ENCODE measurements at places on chromosomes 6 and 20.

DNA sequence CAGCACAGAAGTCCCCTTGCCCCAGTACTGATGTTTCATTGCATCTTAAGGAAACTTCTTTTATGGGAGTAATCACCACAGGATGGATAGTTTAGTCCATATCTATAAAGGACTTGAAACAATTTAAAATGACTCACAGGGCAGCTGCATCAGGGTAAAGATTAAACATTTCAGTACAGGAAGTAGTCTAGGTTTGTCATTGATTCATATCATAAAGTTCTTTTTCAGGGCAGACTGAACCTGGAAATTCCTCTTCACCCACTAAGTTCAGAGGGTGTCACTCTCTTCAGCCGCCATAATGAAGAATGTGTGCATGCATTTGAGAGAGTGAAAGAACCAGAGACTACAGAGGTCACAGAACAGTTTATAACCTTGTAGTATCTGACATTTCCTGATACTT is 296.3 kb upstream of the JAG1 start:
- DNase-seq: no peak

GRCh38 chr6:8674126-8674525 is 238.8 kb upstream of the SLC35B3 start:
- DNase-seq: no peak

GRCh38 chr6:55255113-55255512 is 72.2 kb upstream of the GFRAL start:
- DNase-seq: no peak

GRCh38 chr6:44064089-44064947 is 62.9 kb downstream of the MRPL14 start:
- no peak for DNase-seq

DNA sequence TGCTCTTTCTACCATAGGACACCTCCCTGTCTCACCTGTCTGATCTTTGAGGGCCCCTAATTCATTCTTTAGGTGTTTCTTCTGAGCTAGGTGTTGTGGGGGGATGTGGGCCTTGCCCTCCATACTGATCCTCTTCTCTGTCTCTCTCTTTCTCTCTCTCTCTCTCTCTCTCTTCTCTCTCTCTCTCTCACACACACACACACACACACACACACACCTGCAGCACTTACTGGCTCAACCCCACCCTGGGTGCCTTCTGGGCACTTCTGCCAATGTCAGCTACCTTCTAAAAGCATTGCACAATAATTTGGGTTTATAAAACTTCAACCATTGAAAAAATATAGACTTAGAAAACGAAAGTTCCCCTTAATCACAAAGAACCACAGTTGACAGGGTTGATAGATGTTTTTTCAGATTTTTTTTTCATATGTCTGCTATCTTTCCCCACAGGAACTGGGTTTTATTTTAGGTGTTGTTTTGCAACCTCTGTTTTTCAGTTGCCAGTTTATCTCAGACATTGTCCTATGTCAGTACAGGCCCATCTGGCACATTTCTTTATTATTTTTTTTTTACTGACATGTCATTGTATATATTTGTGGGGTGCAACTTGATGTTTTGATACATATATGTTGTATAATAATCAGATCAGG is 28.1 kb downstream of the PKIG start:
- DNase-seq: no peak

- no peak for DNase-seq
Measured at GRCh38 chr20:8187740-8188139, 55.7 kb downstream of the PLCB1 start.

- no peak for DNase-seq
Measured at GRCh38 chr6:39685489-39685826, 39.8 kb downstream of the KIF6 start.

DNA sequence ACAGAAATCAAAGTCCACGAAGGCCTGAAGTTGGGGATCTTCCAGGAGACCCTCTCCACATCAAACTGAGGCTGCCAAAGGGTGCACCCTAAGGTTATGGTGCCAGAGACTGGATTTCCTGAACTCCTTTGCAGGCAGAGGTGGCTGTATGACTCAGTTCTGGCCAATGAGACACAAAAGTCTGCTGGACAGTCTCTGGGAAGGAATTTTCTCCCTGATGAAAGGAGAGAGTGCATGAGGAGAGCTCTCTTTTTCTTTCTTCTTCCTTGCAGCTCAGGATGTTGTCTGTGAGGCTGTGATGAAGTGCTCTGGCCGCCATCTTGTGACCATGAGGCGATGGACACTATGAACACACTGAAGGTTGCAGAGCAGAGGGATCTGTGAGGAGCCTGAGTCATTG is 85.2 kb downstream of the MDGA1 start:
- no peak for DNase-seq

DNA sequence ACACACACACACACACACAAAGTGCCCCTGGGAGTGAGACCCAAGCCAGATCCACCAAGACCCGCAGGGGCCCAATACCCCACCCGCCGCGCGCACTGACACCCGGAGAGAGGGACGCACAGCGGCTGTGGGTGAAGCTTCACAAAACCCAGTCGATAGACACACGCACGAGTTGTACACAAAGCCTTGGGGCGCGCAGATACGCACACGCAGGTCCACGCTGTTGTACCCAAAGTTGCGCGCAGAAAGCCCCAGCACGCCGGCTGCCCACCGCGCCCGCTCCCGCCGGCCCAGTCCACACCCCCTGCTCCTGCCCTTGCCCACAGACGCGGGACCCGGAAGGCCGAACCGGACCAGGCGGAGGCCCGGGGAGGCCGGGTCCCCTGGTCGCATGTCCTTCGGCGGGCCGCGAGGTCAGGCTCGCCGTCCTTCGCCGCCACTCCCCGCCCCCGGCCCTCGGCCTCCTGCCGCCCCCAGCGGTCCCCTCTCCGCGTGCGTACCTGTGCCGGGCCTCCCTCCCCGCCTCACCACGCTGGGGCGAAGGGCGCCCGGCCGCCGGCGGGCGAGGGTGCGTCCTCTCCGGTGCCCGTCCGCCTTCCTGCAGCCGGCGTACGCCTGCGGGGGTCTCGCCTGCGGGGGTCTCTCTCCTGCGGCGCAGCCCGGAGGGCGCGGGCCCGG is at the start of gene TMEM74B:
TSS of gene TMEM74B (minus strand) at position 344 of the 678 bp plus-strand sequence. CDS start 1,180 bp downstream, outside the sequence.
- DNase-seq: no peak

DNA sequence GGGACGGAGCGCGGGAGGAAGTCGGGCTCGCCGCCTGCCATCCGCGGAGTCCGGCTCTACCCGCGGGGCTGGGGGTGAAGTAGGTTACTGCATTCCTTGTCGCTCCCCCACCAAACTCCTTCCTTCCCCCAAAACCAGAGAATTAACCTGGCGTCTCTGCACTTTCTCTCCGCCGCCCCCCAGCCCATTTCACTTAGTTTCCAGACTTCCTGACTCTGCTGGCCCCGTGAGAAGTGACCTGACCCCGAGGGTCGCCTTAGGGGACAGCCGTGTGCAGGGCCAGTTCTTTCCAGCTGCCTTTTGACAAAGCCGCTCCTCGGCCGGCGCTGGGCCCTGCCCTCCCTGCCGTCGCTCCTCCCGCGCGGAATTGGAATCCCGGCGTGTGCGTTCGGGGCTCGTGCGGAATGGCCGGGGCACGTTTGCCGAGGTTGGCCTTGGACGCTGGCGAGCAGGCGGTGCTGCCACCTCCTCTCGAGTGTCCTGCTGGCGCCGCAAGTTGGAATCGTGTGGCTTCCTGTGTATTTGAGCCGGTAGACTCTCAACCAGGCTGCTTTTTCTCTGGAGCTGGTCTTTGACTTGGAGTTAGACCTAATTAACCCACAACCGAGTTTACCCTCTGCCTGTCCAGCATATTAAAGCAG is 650 bp downstream of the DCBLD1 start:
- DNase-seq: peak; percentile 86

DNA sequence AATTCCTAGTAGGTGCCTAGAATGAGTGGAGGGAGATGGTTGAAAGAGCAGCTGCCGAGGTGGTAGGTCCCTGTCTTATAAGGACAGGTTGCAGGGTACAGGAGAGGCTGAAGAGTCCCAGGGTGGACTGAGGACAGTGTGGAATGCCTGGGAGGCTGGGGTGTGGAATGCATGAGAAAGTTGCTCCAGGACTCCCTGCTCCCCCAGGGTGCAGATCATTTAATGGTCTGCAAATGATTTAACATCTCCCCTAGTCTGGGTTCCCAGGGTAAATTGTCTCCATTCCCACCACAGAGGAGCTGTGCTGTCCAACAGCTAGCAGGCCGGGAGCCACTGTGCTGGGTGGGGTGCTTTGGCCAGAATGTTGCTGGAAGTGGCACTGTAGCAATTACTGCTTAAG is 76.0 kb downstream of the CD83 start:
- no peak for DNase-seq

- no peak for DNase-seq
Measured at GRCh38 chr20:53963635-53964034, 106.8 kb downstream of the BCAS1 start.

GRCh38 chr20:51862796-51863195 is 60.5 kb upstream of the SALL4 start:
- no peak for DNase-seq

DNA sequence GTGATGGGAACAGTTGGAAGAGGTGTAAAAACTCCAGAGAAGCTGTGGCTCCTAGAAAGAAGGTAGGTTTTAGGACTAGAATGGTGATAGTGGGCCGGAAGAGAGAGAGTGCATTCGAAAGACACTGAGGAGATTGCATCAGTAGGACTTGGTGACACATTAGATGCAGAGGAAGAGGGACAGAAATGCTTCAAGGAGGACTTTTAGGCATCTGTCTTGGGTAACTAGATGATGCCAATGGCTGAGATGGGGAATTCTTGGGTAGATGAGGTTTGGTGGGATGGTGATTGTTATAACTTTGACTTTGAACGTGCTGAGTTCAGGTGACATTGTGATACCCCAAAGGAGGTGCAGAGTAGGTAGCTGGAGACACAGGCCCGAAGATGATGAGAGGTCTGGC is 196.5 kb downstream of the GMPR start:
- DNase-seq: no peak

- no peak for DNase-seq
Measured at GRCh38 chr6:27957516-27957915, 475 bp downstream of the OR2B6 start.

DNA sequence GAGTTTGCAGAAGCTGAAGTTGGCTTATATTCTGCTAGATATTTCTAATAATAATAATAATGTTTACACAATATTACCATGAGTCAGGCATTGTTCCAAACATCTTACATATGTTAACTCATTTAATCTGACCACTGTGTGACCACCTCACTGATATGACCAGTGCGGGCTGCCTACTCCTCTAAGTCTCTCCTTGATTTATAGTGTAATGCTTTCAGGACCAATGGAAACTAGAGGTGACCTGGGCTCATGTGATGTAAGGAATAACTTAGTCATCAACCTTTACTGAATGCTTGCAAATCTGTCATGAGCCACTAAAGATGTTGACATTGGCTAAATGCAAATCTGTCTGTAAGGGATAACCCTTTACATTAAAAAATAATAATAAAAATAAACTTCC is 51.1 kb upstream of the GPR6 start:
- DNase-seq: no peak

DNA sequence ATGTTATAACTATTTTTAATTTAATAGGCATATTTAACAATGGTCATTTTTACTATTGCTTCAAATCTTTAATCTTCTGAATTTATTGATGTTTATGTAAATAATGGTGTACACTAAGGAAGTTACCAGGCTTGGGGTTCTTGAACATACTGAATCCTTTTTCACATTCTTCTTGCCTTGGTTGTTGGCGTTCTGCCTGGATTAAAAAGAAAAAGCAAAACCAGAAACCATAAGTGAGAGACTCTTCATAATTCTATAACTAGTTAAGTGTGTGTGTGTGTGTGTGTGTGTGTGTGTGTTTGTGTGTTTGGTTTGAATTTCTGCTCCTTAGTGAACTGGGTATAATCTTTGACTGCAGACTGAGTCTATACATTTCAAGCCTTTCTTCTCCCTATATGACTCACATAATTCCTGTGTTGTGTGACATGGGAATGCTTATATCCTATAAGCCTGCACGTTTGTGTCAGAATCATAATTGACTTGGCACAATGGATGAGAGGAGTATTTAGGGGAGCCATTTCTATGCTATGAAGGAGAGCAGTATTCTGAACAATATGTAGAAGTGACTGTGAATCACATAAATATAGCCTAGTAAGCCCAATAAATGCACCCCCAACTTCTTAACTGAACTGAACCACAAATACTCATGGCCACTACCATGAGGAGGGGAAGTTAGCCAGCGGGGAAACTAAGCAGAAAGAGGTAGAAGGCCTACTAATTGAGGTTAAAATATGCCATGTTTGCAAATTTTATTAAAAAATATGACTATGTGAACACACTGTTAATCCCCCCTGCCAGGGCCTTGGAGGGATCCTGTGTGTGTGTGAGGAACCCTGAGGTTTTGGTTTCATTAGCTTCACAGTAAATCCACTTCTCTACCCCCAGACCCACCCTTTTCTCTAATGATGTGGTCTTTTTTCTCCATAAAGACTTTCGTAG is 425.5 kb downstream of the BCKDHB start:
- no peak for DNase-seq

DNA sequence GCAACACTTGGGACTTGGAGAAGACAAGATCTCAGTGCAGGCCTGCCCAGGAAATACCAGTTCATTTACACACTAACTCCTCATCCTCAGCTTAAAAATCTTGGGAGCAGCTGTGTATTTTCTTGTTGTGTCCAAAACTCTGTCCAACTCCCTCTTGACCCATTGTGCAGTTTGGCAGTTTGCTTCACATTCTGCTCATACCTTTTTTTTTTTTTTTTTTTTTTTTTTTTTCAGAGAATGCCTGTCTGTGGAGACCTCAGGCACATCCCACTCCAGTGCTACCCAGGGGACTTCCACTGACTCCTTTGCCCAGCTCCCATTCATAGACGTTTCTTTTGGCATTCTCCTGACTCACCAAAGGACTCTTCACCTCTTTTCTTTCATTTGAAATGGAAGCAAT is 265.8 kb upstream of the TCF21 start:
- no peak for DNase-seq

GRCh38 chr6:168031411-168031971 is 34.0 kb downstream of the KIF25 start:
- DNase-seq: no peak

- DNase-seq: peak; percentile 49
Measured at GRCh38 chr6:24581084-24581669, 64.8 kb downstream of the KIAA0319 start.

- no peak for DNase-seq
Measured at GRCh38 chr6:165689699-165690098, 26.7 kb upstream of the PDE10A start.

DNA sequence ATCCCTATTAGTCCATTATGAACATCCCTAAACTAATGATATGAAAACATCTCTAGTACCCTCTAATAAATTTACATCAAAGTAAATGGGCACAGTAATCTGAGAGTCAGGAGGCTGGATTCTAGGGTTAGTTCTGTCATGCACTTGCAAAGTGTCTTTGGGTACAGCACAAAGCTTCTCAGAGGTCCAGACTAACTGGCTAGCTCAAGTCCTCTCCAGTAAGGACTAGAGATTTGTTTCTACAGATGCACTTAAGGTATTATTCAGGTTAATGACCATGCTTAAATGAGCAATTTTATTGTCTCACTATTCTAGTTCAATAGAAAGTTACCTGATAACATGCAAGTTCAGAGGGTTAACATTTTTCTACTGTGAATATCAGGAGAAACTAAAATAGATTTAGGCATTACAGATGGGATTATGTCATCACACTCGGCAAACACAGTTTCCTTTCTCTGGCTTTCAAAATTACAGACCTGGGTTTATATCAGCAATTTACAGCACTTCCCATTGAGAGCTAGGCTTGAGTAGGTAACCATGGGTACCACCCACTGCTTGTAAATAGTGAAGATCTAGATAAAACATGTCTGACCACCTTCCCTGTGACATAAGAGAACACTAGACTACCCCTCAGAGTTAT is 402.9 kb upstream of the RUNX2 start:
- DNase-seq: peak; percentile 90

Data from NCI-H2029 treated with DMSO at 0.1 percent for 48 hours (cell line).